ENCODE measurements at places on chromosomes 5 and 9.

DNA sequence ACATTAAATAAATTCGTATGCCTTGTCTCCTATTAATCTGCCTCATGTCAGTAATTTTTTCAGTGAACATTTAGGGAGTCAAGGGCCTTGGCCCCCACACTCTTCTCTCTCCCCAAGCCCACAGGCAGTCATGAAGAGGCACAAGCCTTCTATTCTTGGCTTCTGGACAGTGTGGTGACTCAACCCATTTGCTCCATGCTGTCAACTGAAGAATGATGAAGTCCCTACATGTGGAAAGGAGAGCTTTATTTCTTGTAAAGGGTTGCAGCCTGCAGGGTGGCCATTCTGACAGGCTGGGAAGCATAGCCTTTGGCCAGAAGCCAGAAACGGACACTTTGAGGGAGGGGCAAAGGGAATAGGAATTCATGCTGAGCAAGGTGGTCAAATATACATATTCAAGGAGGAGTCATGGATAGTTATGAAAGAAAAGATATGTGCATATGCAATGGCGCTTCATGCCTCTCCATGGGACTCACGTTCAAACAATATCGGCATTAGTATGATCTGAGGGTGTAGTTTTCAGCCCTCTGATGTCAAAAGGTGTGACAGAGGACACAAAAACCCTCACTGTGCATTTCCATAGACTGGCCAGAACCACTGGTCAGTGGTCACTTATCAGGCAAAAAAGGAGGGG is 31.3 kb downstream of the ANKRA2 start:
- no peak for DNase-seq

DNA sequence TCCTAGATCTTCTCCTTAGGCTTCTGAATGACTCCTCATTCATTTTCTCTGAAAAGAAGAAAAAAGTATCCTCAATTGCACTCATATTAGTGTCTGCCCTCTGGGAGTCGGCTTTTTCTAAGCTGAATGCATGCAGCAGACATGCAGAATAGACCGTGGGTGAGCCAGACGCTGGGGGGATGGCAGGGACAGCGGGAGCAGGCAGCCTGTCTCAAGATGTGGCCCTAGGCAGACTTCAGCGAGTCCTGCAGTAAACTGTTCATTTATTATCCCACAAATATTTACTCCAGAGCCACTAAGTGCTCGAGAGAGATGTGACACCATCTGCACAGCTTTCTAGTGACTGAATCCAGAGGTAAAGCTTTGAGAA is 164.9 kb upstream of the RAI14 start:
- peak; percentile 35 for DNase-seq

- no peak for DNase-seq
These were observed 201.7 kb upstream of the PTGER4 start for GRCh38 chr5:40477856-40478546.

DNA sequence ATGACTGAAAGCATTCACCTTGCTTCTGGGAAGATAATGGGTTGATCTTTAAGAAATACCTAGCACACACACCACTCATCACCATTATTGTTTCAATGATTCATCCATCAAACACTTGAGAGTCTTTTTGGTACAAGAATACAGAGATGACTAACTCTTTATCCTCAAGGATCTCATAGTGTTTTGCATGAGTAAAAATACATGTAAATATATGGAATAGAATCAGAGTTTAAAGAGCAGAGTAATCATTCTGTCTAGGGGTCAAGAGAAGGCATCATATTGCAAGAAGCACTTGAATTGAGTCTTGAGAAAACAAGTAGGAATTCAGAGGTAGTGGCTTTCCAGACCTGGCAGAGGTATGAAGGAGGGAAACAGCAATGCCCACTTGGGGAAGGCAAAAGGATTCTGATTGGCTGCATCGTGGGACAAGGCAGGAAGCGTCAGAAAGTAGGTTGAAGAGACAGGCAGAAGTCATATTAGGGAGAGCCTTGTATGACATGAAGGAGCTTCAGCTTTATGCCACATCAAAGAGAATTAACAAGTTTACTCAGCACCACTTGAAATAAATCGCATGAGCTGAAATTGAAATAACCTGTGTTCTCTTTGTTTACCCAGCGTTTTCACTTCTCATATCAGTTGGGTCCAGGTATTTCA is 542.5 kb downstream of the TLE1 start:
- DNase-seq: no peak

GRCh38 chr9:84339962-84340361 is 596 bp downstream of the SLC28A3 start:
- DNase-seq: no peak

All from NCI-H1930 (cell line).